Aortic smooth muscle cell (primary cell): ENCODE measurements at places on chromosomes 13 and 19. TPM values are rescaled to one million over a fixed set of nuclear protein-coding genes. Genes with fewer than 3 reads are reported as not detected.

The CCNE1 gene
- total RNA-seq: 2.9 and 5.4 TPM in 2 replicates

The LILRA2 gene
- not detected in 2 replicates for total RNA-seq

The ATP1A3 gene
- total RNA-seq: under 0.01 and 0.25 TPM in 2 replicates

The PVR gene
- 56.8 and 71.4 TPM in 2 replicates for total RNA-seq

The KLHL1 gene
- not detected in 2 replicates for total RNA-seq

The PLIN5 gene
- total RNA-seq: not detected in 2 replicates
